ENCODE measurements at places on chromosomes 16 and 17.

DNA sequence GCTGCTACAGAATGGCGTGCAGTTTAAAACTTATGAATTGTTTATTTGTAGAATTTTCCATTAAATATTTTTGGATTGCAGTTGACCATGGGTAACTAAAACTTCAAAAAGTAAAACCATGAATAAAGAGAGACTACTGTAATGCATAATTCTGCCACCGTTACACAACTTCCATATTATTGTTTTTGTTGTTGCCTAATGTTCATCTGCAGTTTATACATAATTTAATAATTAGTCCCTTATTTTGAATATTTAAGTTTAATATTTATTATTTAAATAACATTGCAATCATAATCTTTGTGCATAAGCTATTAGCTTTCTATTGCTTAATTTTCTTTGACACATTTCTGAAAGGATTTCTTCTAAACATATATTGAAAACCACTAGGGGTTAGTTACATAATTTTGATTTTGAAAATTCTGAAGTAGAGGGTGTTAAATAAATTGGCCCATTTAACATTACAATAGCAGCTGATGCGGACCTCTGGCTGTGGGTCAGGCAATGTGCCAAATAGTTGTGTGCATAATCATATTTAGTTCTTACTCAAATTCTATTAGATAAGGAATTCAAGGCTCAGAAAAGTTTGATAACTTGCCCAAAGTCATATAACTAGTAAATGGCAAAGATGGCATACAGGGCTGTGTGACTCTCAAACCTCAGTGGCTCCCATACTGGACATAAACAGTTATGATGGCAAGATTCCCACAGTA lies 31.1 kb downstream of the PPM1E start:
- DNase-seq, result no peak

DNA sequence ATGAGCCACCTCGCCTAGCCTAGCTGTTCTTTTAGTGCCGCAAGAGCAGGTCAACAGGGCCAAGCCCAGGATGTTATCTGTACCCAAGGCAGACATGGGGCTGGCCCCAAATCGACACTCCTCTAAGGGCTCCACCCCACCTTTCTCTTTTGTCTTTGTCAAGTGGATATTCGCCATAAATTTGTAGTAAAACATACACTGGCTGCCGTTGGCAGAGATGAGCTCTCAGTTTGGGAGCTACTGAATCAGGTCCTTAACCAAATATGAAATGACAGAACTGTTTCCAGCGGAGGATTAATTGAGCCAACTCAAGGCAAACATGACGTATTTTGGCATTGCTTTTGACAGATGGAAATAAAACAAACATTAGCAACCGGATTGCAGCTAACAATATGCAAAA lies 556.9 kb upstream of the CDH5 start:
- DNase-seq, result no peak

GRCh38 chr17:28196636-28197035 lies 122.4 kb upstream of the TMEM97 start:
- no peak for DNase-seq

- no peak for DNase-seq
These were observed 10.4 kb upstream of the SMIM5 start for GRCh38 chr17:75622771-75623273.

- DNase-seq, result no peak
These were observed 2.1 kb downstream of the PIK3R6 start for GRCh38 chr17:8865385-8865784.

- DNase-seq, result no peak
These were observed 48.3 kb upstream of the C17orf78 start for GRCh38 chr17:37327341-37328090.

GRCh38 chr16:90046971-90047713 lies 27.9 kb upstream of the DBNDD1 start:
- no peak for DNase-seq

DNA sequence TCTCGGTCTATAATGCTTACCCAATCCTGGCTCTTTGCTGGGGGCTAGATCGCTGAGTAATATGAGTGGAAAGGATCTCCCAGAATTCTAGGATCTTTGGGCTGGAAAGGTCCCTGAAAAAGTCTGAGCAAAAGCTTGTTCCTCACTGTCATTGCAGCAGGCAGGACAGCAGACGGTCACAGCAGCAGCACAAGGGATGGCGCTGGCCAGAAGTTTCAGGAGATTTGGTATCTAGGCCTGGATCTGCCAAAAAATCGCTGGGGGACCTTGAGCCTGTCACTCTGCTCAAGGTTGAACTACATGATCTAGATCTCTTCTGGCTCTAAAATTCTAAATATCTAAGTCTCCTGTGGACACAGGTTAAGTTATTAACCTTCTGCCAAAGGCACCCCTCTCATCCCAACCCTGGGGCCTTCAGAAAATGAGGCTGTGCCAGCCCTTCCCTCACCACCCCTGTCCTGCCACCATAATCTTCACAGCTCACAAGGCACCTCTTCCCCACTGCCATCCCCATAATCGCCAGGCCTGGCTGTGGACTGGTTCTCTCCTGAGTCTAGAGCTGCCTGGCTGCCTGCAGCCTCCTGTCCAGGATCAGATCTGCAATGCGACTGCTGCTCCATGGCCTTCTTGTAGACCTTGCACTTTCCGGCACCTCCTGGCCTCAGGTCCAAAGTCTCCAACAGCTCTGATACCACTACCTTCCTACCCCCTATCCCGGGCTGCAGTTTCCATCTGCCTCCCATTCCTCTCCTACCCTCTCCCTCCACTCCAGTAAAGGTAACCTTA lies 10.2 kb downstream of the MYO18A start:
- no peak for DNase-seq

GRCh38 chr17:41686281-41686680 lies 2.4 kb upstream of the EIF1 start:
- DNase-seq, result no peak

GRCh38 chr16:69190046-69190588 lies 3.2 kb downstream of the SNTB2 start:
- no peak for DNase-seq

- no peak for DNase-seq
These were observed 660.4 kb upstream of the GOT2 start for GRCh38 chr16:59394526-59394925.

- DNase-seq, result no peak
These were observed 116.1 kb upstream of the IRX6 start for GRCh38 chr16:55207693-55208428.

GRCh38 chr16:9007177-9007794 lies 43.6 kb upstream of the USP7 start:
- DNase-seq, result no peak

GRCh38 chr17:81556863-81557262 lies 4.7 kb upstream of the FAAP100 start:
- no peak for DNase-seq

GRCh38 chr17:64185101-64185500 lies 55.2 kb upstream of the ERN1 start:
- no peak for DNase-seq

GRCh38 chr16:86951831-86952598 lies 365.2 kb downstream of the C16orf95 start:
- no peak for DNase-seq

- DNase-seq, result no peak
These were observed 181.2 kb upstream of the COX10 start for GRCh38 chr17:13888056-13888609.

GRCh38 chr17:38447502-38448085 lies 19.3 kb downstream of the ARHGAP23 start:
- no peak for DNase-seq

DNA sequence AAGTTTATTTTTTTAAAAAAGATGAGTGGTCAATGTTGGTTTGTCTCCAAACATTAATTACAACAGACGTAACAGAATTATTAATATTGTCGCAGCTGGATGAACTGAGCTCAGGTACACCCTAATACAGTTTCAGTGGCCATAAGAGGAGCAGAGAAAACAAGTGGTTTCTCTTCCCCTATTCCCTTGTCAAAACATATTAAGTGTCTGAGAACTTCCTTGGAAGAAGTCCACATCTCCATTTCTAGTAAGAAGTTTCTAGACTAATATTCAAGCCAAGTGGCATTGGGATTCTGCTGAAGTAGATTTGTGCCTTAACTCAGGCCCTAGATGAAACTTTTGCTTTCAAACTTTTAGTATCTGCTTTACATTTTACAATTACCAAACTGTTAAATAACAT lies 47.7 kb downstream of the GNA13 start:
- DNase-seq, result no peak

- no peak for DNase-seq
These were observed 152.1 kb downstream of the PMP22 start for GRCh38 chr17:15112846-15113617.

- no peak for DNase-seq
These were observed 190.0 kb downstream of the C16orf95 start for GRCh38 chr16:87127061-87127765.

DNA sequence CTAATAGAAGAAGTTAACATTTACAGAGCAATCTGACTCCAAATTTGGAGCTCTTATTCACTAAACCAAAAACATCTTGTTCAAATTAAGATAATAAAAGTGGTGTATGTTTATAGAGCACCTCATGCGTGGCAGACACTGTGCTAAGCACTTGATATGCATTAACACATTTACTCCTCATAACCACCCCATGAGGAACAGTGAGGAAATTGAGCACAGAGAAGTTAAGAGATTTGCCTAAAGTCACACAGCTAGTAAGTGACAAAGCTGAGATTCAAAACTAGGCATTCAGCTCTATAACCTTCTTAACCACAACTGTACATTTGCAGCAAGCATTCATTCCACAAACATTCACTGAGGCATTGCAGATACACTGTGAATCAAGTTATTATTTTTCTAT lies 94.0 kb downstream of the VAT1L start:
- no peak for DNase-seq

- DNase-seq, result peak; percentile 5
These were observed 15.4 kb downstream of the TBX4 start for GRCh38 chr17:61467416-61468262.

DNA sequence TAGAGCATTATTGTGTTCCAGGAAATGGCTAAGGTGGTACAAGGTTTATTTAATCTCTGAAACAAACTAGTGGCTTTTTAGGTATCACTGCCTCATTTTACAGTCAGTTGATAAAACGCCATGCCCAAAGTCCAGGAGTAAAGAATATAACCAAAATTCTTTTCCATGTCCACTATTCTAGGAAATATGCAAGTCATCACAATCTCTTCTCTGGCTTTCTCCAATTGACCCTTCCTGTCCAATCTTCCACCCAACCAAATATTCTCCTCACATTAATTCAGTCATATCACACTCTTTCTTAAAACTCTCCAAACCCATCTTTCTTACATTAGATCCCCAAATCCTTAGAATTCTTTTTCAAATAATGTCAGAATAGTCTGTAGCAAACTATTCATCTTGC lies 1110.0 kb upstream of the CDH8 start:
- DNase-seq, result no peak

- no peak for DNase-seq
These were observed 169.8 kb upstream of the SDK2 start for GRCh38 chr17:73814075-73814474.

DNA sequence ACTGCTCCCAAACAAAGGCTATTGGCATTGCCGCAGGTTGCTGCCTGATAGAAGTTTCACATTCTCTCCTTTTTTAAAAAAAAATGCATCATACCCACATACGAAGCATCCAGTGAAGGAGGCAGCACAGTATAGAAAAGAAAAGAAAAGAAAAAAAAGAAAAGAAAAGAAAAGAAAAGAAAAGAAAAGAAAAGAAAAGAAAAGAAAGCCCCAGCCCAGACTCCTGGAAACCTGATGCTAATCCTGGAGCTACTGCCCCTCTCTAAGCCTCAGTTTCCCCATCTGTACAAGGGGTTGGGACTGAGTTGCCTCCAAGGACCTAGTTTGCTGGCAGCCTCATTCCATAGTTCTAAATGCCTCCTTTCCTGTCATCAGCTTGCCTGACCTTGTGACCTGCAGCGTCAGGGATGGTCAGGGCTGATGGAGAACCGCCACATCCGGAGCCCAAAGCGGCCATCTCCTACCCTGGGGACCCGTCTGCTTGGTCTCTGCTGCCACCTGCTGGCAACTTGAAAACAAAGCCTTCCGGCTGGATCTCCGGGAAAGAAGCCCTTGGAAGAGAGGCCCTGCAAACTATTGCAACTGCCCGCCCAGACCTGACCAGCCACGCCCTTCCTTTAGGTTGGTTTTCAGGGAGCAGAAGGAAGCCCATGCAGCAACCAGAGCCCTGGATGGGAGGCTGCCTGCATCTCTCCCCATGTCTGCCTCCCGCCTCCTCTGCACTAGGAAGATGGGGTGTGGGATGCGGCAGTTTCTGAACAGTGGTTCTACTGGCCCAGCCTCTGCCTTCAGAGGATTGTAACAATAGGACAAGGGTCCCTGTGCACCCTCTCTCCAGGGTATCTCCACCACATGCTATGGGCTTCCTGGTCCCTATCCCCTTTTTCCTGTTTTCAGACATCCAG lies 13.0 kb downstream of the AIPL1 start:
- peak; percentile 74 for DNase-seq

- DNase-seq, result no peak
These were observed 235.8 kb downstream of the MAP2K4 start for GRCh38 chr17:12256380-12256995.

DNA sequence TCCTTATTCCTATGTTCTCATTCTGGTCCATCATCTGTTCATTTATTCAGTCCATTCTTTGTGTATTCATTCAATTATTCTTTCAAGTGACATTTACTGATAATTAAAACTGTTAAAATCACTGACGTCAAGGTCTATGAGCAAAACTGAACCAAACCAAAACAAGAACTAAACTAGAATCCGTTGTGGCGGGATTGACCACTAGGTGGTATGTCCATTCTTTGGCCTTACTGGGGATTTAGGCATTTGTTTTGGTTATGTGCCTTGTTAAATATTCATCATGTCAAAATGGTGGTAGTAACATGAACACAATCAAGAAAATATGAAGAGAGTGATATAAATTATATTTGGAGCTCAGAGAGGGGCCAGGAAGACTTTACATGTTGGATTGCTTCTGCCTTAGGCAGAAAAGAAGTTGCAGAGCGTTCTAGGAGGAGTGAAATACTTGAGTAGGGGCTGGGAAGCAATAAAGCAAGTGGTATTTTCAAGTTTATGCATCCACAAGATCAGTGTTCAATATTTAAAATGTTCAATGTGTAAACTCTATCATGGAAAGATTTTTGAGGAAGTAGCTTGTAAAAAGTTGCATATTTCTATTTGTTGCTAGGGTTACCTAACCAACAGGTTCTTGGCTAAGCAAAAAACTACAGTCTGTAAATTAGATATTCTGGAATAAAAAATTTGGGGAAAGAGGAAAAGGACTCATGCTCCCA lies 129.0 kb downstream of the CDH13 start:
- DNase-seq, result no peak

GRCh38 chr16:70746708-70747424 lies 54.1 kb downstream of the VAC14 start:
- DNase-seq, result no peak

GRCh38 chr17:60229188-60229802 lies 79.5 kb downstream of the CA4 start:
- DNase-seq, result no peak

DNA sequence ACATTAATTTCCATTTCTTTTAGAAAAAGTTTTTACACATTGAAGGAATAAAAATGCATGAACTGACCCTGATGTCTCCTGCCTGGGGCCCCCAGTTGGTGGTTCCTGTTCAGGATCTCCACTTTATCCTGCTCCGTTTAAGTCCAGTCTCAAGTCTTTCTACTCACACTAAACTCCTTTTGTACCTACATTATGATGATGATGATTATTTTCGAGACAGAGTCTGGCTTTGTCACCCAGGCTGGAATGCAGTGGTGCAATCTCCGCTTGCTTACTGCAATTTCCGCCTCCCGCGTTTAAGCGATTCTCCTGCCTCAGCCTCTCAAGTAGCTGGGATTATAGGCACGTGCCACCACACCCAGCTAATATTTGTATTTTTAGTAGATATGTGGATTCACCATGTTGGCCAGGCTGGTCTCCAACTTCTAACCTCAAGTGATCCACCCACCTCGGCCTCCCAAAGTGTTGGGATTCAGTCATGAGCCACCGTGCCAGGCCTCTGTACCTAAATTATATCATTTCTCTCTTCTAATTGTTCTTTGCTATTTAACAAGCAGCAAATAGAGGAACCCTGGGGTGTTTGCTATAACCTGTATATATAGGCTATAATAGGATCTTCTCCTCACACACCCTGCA lies 2.2 kb upstream of the FOXK2 start:
- DNase-seq, result no peak

All from CD4-positive, alpha-beta T cell treated with Interferon alpha-2 for 1 hour (primary cell).